ENCODE measurements at places on chromosomes 5 and 9.
A peak's percentile ranks its signal among the peaks of the same experiment; 100 is the strongest.

- DNase-seq, result no peak
These were observed 91.7 kb upstream of the ADAMTSL1 start for GRCh38 chr9:18382243-18382642.

DNA sequence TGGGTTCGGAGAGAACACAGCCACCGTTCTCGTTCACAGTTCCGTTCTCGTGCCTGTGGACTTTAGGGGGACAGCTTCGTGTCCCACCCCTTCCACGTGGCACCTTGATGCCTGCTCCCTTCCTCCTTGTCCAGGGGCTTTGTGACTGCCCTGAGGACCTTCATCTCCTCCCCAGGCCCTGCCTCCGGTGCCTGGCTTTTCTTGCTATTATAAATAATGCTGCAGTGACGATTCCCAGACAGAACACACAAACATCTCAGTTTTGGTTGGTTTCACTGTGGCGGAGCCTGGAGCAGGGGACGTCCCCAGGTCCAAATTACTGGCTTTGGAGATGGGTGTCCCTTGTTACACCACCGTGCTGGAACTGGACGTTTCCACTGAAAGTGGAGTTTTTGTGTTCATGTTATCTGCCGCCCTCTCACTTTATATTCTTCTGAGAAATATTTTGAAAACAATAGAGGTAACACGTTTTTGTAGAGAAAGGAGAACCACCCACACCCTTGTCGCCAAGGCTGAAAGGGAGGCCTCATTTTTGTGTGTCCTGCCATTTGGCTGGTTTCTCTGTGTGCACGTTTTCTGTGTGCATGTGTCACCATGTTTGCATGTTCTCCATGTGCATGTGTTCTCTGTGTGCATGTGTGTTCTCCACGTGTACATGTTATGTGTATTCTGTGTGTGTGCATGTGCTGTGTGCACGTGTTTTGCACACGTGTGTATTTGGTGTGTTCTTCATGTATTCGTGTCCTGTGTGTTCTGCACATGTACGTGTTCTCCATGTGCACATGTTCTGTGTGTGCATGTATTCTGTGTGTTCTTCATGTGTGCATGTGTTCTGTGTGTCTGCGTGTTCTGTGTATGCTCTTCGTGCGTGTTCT, 24.2 kb downstream of the WNK2 start:
- DNase-seq, result no peak

DNA sequence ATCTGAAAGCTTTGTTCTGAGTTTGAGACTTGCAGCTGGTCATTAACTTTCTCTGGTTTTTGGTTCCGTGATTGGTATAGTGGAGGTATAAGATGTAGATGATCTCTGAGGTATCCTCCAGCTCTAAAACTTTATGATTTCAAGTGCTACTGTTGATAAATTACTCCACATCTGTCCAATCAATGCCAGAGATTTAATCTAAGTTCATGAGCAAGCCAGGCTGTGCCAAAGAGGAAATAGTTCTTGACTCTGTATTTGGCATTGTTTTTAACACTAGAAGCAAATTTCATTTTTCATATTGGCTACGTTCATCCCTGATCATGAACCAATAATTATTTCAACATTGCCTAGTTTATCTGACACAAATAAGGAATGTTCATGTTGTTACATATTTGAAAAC, 28.5 kb upstream of the CHD1 start:
- DNase-seq, result no peak

- no peak for DNase-seq
These were observed 291.2 kb downstream of the ADAMTS6 start for GRCh38 chr5:65190328-65191053.

GRCh38 chr9:93316726-93317494, 133.0 kb downstream of the WNK2 start:
- peak; percentile 87 for DNase-seq

- DNase-seq, result peak; percentile 90
These were observed at the start of gene SPEF2 for GRCh38 chr5:35617435-35618303. Gene SPEF2, plus strand, starts transcription at chr5:35617863. Its CDS starts 135 bp downstream, at chr5:35617998.

DNA sequence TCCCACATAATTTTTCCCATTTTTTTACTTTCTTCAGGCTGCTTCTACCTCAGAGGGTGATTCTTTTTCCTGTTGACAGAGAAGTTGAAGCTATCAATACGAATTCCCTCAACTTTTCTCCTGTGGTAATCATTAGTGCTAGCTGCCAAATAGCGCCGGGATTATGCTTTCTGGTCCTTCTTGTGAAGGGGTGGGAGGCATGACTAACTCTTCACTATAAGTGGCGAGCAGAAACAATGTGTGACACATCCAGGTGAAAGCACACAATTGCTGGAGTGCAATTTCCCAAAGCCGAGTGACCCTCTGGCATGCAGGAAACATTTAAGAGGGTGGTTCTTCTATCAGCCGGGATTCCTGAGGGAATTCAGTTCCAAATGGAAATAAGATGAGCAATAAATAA, 56.0 kb downstream of the TRPC7 start:
- DNase-seq, result no peak

DNA sequence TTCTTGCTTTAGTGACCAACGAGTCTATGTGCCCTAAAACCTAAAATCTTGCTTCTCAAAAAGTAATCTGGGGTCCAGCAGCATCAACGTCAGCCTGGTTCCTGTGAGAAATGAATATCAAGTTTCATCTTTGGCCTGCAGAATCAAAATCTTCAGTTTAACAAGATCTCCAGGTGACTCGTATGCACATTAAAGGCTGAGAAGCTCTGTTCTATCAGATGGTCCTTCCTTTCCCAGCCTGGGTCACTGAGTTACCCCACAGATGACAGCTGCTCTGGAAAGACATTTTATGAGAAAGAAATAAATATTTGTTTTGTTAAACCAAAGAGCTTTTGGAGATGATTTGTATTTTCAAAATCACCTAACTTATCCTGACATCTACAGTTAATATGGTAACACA, 75.8 kb downstream of the ADAMTSL1 start:
- DNase-seq, result no peak

DNA sequence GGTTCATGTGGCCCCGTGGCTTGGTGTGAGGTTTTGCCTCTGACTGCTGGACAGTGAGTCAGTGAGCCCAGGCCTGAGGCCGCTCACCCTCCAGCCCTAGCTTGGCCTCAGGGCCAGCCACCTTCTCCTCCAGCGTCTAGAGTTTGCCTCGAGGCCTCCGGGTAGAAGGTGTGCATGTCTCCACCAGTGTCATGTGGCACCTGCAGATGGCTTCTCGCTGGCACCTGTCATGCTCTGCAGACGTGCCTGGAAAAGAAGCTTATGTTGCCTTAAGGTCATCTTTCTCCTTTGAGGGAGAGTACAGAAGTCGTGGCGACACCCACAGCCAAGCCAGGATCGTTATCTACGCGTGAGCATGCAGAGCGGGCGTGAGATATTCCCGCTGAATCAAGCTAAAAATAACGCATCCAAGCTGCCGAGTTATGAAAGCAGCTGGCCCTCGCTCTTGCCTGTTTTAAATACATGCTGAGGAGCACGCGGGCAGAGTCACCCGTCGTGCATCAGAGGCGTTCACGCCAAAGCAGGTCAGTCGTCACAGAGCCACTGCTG, 79.7 kb upstream of the FCN2 start:
- no peak for DNase-seq

GRCh38 chr5:74648835-74649293, 8.3 kb upstream of the ENC1 start:
- no peak for DNase-seq

DNA sequence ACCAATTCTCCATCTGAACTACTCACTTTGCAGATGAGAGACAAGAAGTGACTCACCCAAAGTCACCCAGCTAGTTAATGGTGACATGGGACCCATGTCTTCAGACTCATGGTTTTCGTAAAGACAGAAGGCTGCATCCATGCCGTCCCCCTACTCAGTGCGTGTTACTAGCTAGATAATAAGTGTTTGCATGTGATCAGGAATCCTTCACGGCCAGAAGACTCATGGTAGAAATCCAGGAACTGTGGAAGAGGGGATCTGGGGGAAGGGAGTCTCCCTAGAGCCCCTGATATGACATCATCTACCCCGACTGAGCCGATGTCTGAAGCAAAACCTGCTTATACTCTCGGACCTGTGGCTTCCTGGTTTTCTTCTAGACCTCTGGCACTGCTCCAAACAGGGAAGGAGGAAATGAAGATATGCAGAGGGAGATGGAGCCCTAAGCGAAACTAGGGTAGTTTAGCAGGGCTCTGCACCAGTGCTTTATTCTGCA, 3.3 kb downstream of the RNF183 start:
- no peak for DNase-seq

DNA sequence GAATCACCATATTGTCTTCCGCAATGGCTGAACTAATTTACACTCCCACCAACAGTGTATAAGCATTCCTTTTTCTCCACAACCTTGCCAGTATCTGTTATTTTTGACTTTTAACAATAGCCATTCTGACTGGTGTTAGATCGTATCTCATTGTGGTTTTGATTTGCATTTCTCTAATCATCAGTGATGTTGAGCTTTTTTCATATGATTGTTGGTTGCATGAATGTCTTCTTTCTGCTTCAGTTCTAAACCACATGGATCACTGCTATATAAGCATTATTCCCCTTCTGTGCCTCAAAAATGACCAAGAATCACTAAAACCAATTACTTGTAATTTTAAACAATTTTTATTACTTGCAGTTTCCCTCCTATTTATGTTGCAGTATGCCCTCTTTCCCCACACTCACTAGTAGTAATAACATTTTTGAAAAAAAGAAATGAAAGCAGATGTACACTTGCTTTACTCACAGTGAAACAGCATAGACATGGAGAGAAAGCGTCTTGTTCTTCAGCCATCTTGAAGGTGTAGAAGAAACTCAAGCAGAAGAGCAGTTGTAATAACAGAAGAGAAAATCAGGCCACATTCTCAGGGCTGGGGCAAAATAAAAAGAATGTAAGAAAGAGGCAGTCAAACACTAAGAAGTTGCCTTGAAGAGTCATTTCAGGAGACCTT, 4.5 kb upstream of the TMEM252 start:
- no peak for DNase-seq

DNA sequence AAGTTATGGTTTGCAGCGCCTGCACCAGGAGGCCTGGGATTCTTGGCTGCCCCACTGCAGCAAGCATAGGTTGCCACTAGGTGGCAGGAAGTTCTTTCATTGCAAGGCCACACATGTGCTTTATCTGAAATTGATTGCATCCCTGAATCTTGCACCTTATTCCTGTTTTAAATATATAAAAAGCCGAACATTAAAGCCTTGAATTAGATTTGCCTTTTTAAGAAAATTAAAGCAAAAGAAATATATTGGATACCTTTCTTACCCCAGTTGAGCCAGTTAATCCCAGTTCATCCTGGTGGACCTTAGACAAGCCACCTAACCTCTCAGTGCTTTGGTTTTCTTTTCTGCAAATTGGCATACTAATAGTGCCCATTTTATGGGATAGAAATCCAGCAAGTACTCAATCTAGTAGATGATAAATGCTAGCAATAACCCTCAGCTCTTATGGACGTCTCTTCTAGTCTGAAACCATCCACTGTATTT, 6.3 kb upstream of the TRMT10B start:
- no peak for DNase-seq

DNA sequence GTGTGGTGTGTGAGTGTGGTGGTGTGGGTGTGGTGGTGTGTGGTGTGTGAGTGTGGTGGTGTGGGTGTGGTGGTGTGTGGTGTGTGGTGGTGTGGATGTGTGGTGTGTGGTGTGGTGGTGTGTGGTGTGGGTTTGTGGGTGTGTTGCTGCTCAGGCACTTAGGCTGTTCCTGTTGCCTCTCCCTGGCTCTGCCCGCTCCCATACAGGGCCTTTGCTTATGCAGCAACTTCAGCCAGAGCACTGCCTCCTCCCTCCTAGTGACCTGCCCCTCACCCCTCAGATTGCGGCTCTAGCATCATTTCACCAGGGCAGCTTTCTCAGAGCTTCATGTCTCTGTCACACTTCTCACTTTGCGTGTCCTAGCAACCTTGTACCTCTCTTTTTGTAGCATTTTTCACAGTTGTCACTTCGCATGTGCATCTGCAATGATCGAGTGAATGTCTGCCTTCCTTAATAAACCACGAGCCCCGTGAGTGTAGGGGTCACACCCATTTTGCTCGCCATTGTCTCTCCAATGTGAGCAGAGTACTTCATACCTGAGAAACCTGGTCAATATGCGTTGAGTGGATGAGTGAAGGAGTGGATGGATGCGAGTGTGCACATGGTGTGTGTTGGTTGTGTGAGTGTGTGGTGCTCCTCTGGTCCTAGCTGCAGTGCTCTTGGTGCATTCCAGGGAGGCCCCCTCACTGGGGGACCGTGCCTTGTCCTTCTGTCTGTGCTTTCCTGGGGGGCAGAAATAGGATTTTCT, 167.9 kb upstream of the PANK3 start:
- peak; percentile 57 for DNase-seq

- DNase-seq, result no peak
These were observed 67.2 kb downstream of the TTC39B start for GRCh38 chr9:15239816-15240215.

- no peak for DNase-seq
These were observed 142.7 kb upstream of the CD180 start for GRCh38 chr5:67339219-67339767.

DNA sequence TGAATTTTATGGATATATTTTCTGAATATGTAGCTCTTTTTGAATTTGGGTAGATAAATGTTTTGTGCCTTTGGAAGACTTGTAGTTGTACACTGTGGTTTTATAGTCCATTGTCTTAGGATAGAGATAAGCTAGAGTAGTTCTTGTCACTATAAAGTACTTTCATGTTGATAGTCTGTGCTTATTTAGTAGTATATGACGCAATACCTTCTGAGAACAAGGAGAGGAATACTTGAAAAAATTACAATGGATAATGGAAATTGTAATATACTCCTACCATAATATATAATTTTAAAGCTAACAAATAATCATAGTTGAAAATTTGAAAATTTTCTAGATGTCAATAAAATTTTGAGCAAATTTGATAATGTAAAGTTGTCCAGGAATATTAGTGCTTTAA, 664.0 kb downstream of the TLE4 start:
- DNase-seq, result no peak

DNA sequence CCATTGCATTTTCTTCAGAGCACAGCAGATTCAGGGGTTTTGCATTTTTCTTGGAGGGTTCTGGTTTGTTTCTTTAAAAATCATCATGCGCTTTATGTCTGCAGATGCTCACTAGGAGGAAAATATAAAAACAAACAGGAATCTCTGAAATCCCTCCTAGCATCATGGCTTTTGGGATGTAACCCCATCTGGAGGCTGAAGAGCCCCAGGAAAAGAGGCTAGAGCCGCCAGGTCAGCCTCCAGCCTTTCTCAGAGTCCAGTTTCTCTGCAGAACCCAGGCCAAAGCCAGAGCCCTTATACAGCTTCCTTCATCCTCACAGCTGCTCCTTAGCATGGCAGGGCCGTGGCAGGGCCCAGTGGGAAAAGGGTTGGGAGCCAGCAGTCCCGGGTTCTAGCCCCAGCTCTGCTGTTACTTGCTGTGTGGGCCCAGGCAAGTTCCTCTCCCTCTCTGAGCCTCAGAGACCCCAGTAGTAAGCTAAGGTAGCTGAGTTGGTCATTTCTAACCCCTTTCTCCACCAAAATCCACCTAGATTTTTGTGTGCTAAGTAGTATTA, 62.1 kb downstream of the PAX5 start:
- DNase-seq, result peak; percentile 37

- DNase-seq, result no peak
These were observed 301.6 kb downstream of the ISL1 start for GRCh38 chr5:51684794-51685355.

- DNase-seq, result no peak
These were observed 13.5 kb downstream of the PLAC8L1 start for GRCh38 chr5:146091881-146092280.

All from mesenteric fat pad (tissue), 1 donor.